ENCODE measurements at places on chromosomes 12 and 14. TPM values are rescaled to one million over a fixed set of nuclear protein-coding genes. Genes with fewer than 3 reads are reported as not detected.

DNA sequence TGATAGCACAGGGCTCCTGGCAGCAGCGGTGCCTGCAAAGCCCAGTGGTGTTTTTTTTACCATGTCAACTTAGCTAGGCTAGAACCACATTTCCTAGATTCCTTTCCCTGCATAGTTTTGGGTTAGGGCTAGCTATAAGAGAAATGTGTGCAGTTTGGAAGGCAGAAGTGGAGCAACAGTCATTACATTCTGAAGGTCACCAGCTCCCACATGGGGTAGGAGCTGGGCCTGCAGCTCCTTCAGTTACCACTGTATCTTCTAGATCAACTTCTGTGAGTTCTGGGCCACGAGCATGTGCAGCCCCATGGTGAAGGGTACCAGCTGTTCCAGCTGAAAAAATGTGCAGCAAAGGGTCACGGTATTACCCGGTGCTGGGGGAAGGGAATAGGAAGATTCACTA is 2.3 kb upstream of the SLC25A3 start:
- no peak for DNase-seq
- no peak overlapping the region for H3K27ac ChIP-seq
- no peaks in the 10 kb centered on the region for H3K27me3 ChIP-seq

The SLC25A47 gene
- not detected for total RNA-seq

DNA sequence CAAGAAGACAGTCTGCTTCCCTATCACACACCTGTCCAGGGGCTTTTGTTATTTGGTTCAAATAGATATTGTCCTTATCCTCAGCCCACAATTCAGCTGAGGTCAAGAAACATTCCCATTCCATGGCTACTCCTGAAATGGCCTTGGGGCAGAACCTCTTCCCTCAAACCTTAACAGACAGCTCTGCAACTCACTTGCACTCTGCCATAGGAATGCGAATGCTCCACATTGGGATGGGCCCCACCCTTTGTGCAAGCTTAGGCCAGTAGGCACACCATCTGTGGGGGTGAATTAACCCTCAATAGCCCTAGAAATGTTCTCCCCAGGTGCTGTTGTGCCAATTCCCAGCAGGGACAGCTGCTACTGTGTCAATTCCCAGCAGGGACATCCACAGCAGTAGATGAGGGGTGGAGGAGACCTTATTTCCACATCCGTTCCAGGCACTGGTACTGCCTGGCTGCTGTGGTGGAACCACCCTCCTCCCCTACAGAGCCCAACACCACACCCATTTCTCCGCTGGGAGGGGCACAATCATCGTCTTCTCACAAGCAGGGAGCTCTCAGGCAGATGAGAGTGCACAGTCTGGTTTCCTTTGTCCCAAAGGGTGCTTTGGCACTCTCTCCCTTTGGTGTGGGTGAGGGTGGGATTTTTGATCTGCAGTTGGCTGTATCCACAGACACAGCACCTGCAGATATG is 42.3 kb upstream of the GLIPR1 start:
- no peak overlapping the region for H3K27ac ChIP-seq
- H3K36me3 ChIP-seq = no peaks in the 10 kb centered on the region
- no peak overlapping the region for H3K4me3 ChIP-seq
- no peaks in the 10 kb centered on the region for H3K27me3 ChIP-seq
- no peak for DNase-seq

GRCh38 chr12:131375261-131375971 is 335.5 kb upstream of the SFSWAP start:
- DNase-seq = no peak
- no peak overlapping the region for H3K4me3 ChIP-seq
- no peak overlapping the region for H3K27ac ChIP-seq

DNA sequence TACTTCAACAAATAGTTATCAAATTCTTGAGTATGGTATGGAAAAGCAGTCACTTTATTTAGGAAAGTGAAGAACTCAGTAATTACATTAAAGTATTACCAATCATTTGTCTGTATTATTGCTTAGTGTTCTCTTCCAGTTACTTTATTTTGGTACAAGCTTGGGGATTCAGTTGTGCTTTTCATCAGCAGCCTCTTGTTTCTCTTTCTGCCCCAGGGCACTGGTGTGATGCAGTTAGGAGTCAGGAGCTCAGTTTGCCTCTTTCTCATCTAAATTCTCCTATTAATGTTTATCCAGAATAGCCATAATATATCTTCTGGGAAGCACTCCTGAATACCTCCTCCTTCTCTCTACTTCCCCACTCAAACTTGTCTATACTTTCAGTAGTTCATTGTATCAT is 25.7 kb downstream of the PMCH start:
- H3K36me3 ChIP-seq = no peaks in the 10 kb centered on the region
- no peaks in the 10 kb centered on the region for H3K4me1 ChIP-seq
- H3K4me3 ChIP-seq = no peak overlapping the region

- H3K27me3 ChIP-seq = no peaks in the 10 kb centered on the region
- no peak overlapping the region for H3K4me3 ChIP-seq
- H3K36me3 ChIP-seq = no peaks in the 10 kb centered on the region
- H3K4me1 ChIP-seq = no peaks in the 10 kb centered on the region
- no peak overlapping the region for H3K27ac ChIP-seq
Observed at GRCh38 chr12:53869500-53869899, 69.1 kb upstream of the HOXC13 start.

- no peak overlapping the region for H3K27ac ChIP-seq
- DNase-seq = no peak
- no peaks in the 10 kb centered on the region for H3K36me3 ChIP-seq
- no peak overlapping the region for H3K4me3 ChIP-seq
- H3K4me1 ChIP-seq = no peaks in the 10 kb centered on the region
Observed at GRCh38 chr12:106269150-106269771, 21.4 kb upstream of the CKAP4 start.

The OR6C2 gene
- total RNA-seq = not detected

DNA sequence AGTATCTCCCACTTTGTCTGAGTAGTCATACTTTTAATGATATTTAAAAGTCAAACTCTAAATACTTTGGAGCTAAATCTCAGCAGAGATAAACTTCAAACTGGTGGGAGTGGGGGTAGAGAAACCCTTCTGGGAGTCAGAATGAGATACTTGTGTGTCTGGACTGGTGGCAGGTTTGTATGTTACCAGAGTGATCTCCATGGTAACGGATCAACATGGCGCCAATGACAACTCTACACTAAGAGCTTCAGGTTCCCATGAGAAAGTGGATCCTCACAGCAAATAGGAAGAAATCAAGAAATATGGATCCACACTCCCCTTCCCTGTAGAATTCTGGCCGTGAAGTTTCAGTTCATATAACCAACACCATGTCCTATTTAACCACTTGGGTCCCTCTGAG is 121.9 kb downstream of the ETV6 start:
- no peaks in the 10 kb centered on the region for H3K27me3 ChIP-seq
- no peak overlapping the region for H3K4me3 ChIP-seq
- no peak overlapping the region for H3K27ac ChIP-seq
- DNase-seq = no peak

- no peaks in the 10 kb centered on the region for H3K36me3 ChIP-seq
- no peak overlapping the region for H3K4me3 ChIP-seq
- no peaks in the 10 kb centered on the region for H3K4me1 ChIP-seq
Observed at GRCh38 chr12:109228664-109229063, 80.4 kb downstream of the FOXN4 start.
